ENCODE measurements at places on chromosomes 6 and 20. TPM values are rescaled to one million over a fixed set of nuclear protein-coding genes. Genes with fewer than 3 reads are reported as not detected.

VTA1 gene
- total RNA-seq, result 29.5 TPM

CRISP3 gene
- 0.48 TPM for total RNA-seq

TBC1D7 gene
- 29.2 TPM for total RNA-seq

EYS gene
- total RNA-seq, result not detected

DNA sequence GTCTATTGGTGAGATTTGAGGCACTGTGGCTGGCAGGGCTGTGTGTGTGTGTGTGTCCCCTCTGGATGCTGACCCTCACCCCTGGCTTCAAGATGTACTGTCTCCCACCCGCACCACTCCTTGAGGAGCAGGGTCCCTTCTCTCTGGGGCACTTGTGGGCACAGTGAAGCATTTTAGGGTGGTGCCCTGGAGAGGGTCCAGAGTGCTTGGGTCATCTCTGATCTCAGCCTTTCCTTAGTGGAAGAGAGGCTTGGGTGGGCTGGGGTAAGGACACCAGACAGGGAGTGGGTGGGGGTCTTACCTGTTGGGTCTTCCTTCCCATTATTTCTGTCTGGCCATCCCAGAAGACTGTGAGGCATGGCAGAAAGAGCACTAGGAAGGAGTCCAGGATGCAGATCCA is 66.1 kb downstream of the EFCAB8 start:
- no peak overlapping the region for H3K4me3 ChIP-seq
- no peaks in the 10 kb centered on the region for H3K36me3 ChIP-seq
- H3K27ac ChIP-seq, result no peak overlapping the region
- H3K4me1 ChIP-seq, result no peaks in the 10 kb centered on the region

Measured in PC-9 (cell line).